ENCODE measurements at places on chromosomes 12 and 14.

DNA sequence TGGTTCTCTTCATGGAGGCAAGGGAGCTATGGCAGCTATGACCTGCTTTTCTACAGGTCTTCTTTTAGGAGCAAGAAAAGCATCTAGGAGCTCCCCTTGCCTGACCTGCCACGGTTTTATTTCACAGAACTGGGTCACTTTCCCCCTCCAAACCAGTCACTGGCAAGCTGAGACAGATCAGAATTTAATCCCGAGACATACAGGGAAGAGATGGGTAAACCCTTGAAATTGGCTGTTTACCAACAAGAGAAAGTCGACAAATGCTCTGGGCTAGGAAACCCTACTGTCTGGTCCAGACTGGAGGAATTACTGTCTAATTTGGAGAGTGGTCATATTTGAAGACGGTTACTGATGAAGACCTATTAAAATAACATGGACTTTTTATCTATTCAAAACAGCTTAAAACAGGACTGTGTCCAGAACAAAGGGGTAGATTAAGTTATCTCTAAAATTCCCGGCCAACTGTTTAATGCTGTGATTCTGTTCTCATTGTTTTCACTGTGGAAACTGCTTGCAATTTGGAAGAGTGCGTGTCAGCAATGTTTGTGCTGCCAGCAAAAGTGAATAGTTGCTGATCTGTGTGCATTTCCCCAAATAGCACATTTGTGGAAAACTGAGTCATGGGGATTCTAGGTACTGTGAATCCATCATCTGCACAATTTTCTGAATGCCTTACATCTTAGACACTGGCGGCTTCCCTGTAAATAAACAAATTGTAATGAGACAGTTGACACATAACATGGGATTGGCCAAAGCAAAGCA lies 73.4 kb upstream of the EEA1 start:
- no peak for DNase-seq

DNA sequence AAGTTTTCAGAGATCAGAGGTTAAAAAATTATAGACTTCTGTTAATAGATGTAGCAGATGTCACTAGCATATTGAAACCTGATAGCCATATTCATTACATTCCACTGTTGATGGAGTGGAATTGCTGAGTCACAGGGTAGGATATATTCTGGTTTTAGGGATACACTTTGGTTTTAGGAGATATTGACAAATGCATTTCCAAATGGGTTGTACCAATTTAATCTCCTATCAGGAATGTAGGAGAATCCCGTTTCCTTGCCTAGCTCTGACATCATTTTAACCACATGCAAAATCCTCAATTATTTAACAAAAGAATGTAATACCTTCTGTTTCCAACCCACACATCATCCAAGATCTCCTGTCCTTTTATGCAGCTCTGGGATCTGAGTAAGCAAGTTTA lies 30.7 kb upstream of the ESR2 start:
- DNase-seq: no peak

DNA sequence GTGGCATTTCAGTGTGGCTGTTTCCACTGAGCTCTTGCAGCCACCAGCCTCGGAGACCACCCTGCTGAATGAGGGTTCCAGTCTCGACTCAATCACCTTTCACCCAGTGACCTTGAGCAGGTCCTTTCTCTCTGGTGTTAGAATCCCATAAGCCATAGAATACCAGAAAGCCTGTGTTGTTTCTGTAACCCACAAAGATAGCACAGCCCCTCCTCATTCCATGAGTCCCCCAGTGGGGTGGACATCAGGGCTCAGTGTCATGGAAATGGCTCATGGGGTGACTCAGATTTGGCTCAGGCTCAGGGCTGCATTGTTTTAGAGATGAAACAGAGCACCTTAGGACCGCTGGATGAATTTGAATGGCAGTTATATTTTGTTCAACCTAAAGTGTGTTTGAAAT lies 171.5 kb downstream of the PTPN11 start:
- DNase-seq: no peak

GRCh38 chr14:76918782-76919394 lies 92.7 kb downstream of the LRRC74A start:
- DNase-seq: no peak

DNA sequence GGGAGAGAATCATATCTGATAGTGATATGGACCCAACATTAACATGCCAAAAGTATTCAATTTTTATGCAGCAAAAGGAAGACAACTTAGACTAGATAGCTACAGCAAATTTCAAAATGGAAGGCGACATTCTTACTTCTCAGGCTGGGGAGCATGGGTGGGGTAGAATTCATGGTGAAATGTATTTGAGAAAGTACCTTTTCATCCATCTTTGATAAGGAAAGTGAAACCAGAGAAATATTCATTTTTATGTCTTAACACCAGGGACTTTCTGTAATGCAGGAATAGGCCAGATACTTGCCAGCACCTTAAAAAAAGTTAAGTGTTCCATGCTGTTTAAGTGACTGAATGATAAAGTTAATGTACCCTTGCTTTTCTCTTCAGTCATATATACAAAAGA lies 13.4 kb downstream of the BTG1 start:
- no peak for DNase-seq

DNA sequence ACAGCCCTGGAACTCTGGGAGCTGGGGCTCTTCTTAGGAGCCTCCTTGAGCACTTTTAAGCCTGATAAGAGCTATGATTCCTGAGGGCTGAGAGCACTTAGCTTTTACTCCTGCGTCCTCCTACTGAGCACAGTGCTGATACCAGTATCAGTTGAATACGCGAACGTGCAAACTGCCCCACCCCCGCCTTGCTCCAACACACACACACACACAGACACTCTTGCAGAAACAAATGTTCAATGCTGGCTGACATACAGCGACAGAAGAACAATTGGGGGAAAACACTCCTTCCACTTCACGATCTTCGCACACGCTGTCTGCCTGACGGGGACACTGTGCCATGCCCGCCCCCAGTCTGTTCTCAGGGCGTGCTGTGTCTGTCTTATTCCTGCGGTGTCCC lies 57.2 kb upstream of the DLK1 start:
- DNase-seq: no peak

All from NCI-H1048 (cell line).